ENCODE measurements at places on chromosomes 5 and 9.

DNA sequence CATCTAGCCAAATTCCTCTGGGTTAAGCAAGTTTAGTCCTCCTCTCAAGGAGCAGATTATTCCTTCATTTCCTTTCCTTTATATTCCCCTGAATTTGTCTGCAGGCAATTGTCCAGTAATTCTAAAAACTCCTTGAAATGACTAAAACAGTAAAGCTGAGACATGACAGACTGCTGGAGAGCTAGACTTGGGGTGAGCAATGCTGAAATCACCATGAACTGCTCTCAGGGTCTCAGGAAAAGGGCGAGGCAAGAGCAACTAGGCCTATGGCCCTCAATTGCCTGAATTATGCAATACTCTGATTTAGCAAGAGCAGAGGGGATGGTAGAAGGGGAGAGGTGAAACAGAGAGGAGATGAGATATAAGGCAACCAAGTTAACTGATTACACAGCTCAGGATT, 172.9 kb upstream of the NREP start:
- no peak for DNase-seq

- DNase-seq, result peak; percentile 57
Measured at GRCh38 chr9:136533775-136534157, 12.1 kb downstream of the NOTCH1 start.

- no peak for DNase-seq
Measured at GRCh38 chr5:84381502-84382362, 2.9 kb downstream of the EDIL3 start.

DNA sequence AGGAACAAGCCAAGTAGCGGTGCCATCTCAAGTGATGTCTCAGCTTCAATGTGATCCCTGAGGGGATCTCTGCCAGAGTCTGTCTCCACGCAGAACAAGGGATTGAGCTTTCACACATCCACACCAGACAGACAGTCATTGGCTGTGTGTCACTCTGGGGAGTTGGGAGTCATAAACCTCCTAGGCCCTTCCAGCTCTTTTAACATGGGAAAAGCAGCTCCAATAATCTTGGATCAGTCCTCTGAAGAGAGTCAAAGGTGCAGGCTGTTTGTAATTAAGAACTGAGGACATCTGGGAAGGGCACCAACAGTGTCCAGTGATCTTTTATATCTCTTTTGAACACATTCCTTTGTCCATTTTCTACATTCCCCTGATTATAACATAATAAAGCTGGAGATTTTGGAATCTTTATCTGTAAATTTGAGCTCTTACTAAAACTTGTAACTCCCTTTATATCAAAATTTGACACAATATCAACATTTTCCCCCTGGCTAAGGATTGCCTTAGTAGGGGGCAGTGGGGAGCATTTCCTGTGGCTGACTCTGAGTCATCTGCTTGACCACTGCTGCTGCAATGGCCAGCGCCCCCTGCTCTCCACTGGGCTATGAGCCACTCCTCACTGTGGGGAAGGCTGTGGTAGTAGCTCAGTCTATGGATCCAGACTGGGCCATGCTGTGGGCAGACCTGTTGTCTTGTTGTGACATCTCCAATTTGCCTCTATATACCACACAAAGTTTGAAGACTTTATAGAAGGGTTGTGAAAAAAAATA, 284.4 kb downstream of the OSTF1 start:
- DNase-seq, result no peak

DNA sequence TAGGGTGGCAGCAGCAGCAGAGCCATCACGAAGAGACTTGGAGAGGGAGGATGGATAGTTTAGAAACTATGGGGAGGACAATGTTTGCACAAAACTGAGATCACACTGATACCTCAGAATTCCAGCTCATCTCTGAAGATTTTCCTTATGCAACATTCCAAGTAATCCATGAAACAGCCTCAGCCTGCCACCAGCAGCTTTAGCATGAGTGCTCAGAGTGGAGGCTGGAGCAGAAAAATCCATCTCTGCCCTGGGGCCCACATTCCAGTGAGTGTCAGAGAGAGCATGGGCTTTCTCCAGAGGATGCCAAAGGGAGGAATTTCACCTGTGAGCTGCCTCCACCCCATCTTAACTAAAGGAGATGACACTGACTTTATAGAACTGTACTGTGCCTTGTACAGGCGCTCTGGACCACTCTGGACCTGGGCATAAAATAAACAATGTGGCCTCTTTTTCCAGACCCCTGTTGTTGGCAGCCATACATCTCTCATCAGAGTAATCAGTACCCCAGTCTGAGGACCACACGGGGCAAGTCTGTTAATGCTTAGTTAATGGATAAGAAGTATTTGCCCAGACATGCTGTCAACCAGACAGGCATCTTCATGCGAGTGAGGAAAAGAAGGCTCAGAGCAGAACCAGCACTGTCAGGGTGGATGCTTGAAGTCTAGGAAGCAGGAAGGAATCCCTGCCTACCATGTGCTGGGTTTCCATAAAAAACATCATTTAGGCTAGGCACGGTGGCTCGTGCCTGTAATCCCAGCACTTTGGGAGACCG, 440.9 kb downstream of the ENC1 start:
- no peak for DNase-seq

- DNase-seq, result no peak
Measured at GRCh38 chr5:135997673-135998335, 31.0 kb upstream of the TGFBI start.

- DNase-seq, result no peak
Measured at GRCh38 chr9:72843520-72844439, 109.1 kb downstream of the ALDH1A1 start.

- DNase-seq, result no peak
Measured at GRCh38 chr5:80231243-80231642, 24.6 kb downstream of the SERINC5 start.

- DNase-seq, result no peak
Measured at GRCh38 chr9:71352837-71353236, 231.4 kb upstream of the TRPM3 start.
